ENCODE measurements at places on chromosomes 2 and 18.

- DNase-seq = no peak
Observed at GRCh38 chr2:64985447-64985846, 3.8 kb upstream of the SLC1A4 start.

GRCh38 chr2:75336451-75336850 lies 137.1 kb upstream of the TACR1 start:
- no peak for DNase-seq

GRCh38 chr2:23435250-23436035 lies 50.5 kb downstream of the KLHL29 start:
- DNase-seq = no peak

GRCh38 chr18:27582760-27583412 lies 397.8 kb upstream of the CHST9 start:
- DNase-seq = no peak

GRCh38 chr2:52135235-52135634 lies 1103.3 kb upstream of the NRXN1 start:
- DNase-seq = no peak

DNA sequence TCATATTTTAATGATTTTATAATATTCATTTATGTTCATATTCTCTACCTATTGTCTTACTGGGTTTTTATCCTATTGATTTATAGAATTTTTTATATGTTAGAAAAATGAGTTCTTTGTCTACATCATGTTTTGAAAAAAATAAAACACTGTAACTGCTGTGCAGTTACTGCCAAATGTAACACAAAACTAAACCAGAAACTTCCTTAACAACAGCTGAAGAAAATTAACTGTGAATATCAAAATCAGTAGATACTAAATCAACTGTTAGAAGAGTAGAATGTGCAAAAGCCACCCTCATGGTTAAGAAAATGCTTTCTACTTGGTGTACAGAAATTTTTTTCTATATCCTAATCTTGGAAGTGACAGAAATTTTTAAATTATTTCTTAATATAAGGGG lies 69.5 kb downstream of the PTRHD1 start:
- no peak for DNase-seq

GRCh38 chr2:158321264-158321663 lies 135.3 kb downstream of the CCDC148 start:
- no peak for DNase-seq

DNA sequence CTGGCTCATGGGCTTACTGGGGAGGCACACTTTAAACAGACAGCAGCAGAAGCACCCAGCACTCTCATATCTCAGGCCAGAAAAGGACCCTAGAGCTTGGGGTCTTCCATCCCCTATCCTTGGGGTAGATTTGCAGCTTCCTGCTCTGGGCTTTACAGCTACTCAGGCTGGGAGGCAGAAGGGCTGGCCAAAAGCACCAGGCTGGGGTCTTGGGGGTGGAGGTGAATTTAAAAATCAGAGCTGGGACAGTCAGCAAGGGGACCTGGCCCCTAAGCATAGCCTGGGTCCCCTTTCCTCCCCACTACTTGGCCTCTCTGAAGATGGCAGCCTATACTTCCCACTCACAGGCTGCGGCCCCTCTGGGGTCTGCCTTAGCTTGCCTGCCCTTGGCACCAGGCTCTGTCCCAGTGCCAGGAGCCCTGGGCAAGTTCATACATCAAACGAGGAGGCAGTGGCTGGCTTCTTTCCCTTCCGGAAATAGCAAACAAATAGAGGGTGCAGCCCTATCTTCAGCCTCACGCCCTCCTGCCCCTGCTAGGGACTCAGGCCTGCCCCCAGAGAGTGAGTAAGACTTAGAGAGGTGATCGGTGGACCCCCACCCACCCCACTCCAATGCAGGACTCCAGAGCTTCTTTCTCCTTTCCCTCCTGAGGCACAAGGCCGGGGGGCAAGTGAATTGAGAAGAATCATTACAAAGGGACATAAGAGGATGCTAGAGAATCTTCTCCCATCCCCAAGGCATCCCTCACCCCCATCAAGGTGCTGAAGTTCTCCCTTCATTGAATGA lies 26.0 kb upstream of the TNS1 start:
- no peak for DNase-seq

DNA sequence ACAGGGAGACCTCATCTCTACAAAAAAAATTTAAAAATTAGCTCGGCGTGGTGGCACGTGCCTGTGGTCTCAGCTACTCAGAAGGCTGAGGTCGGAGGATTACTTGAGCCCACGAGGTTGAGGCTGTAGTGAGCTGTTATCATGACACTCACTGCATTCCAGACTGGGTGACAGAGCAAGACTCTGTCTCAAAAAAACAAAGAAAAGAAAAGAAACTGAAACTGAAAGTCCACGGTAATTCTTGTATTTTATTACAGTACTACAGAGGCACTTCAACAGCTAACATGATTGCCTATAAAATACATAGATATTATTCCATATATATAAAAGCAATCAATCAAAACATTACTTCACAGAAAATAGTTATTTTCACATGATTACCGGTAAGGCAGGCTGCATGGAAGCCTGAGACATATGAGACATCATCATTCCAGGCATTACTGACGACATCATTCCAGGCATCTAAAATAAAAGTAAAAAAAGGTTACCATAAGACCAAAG lies 23.1 kb downstream of the PRPF40A start:
- DNase-seq = peak; percentile 31

DNA sequence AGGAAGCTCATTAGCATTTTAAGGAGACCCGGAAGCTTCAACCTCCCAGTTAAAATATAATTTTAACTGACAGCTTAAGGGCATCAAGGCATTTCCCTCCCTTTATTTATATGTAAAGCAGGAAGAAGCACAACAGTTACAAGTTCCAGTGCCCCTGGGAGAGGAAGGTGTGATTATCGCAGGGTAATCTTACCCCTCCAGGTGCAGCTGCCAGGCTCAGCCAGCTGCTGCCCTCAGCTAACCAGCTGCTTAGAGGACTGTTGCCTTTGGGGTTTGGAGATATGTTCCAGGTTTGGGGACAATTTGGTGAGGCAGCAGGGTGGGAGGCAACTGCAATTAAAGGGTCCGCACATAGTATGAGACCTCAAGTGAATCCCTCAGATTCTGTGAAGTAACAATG lies 55.3 kb upstream of the SETBP1 start:
- DNase-seq = no peak

DNA sequence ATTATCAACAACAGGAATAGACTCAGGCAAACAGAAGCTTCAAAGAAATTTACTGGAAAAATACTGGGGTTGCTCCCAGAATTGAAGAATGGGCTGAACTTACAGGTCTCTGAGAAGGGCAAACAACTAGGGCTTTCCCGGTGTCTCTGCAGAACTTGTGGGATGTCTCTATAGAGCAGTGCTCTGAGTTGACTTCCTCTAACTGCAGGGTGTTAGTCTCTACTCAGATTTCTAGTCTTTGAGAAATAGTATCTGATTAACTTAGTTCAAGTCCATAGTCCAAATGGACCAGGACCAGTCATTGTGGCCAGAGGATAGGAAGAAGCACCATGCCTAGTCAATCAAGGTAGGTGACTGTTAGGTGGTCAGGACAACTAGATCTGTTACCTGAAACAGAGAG lies 45.8 kb downstream of the LIMS1 start:
- DNase-seq = no peak

- DNase-seq = no peak
Observed at GRCh38 chr2:223688094-223688835, 86.1 kb upstream of the SCG2 start.

DNA sequence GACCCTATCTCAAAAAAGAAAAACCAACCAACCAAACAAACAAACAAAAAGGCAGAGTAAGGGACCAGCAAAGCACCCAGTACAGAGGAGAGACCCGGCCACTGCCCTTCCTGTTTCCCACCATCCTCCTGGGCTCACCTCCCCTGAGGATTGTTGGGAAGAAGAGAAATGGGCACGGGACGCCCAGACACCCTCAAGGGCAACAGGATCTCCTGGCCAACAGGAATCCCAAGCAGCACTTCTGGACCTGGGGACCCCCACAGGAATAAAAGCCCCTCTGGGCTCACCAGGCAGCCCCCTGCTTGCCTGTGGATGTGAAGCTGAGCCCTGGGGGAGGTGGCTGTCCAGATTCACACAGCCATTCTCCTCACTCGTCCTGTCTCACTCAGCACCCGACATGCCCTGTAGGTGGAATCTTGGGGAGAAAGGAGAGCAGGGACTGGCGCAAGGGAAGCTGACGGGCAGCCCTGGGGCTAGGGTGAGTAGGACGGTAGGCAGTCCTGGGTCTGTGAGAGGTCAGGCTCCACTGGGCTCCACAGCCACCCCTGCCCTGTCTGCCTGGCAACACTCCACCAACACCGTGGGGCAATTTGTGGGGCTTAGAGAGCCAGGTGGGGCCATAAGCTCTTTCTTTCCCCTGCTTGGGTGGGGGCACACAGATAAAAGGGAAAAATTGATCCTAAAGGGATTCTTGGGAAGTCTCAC lies 18.0 kb downstream of the KLF11 start:
- no peak for DNase-seq

GRCh38 chr2:46735108-46735691 lies 180.4 kb downstream of the MCFD2 start:
- no peak for DNase-seq

DNA sequence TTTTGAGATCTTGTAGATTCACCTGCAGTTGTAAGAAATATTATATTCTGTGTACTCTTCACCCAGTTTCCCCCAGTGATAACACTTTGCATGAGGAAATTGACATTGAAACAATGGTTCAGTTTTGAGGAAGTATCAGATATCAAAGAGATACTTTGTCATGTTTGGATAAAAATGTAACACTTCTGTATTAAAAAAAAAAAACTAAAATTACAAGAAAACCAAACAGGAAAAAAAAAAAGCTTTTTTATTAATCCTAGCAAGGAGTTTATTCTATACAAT lies 204.0 kb downstream of the ARL4C start:
- DNase-seq = no peak

DNA sequence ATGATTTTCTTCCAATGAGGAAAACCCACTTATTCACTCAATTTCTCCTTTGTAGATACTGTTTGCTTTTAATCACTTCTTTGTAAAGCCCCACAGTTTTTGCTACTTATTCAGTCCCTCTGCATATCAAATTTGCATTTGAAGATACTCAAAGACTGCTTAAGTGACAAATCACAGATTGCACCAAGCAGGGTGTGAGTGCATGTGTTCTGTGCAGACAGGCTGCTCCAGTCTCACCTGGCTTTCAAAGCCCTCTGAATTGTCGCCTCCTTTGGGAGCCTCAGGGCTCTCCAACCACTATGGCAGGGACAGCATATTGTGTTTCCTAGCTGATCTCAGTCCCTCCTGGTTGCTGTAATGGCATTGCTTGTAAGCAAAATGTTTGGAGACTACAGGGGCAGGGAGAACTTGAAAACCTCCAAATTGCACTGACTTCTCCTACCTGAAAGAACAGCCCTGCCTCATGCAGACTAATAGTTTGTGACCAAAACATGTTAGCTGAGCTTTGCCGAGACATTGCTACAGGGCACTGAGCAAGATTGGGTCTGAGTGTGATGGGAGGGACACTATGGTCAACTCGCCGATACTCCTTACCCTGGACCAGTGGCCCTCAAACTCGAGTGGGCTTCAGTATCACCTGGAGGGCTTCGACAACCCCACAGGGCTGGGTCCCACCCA lies 96.8 kb downstream of the POLE4 start:
- no peak for DNase-seq

GRCh38 chr18:7926526-7926925 lies 359.4 kb downstream of the PTPRM start:
- no peak for DNase-seq

- DNase-seq = no peak
Observed at GRCh38 chr18:58190842-58191530, 147.0 kb downstream of the NEDD4L start.

DNA sequence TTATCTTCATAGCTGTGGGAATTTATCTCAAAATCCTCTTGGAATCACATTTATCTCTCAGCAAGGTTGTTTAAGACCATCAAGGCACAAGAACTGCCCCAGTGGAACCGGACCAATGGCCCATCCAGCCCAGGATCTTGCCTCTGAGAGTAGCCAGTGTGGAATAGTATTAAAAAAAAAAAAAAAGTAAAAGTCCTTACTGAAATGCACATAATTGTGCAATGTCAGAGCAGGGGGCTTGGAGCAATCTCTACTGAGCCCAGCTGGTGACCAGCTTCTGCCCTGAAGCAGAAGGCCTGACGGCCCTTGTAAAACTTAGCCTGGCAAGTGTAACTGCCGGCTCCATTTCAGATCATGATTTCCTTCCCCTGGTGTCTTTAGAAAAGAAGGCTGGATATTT lies 355.6 kb upstream of the PIK3C3 start:
- no peak for DNase-seq

- no peak for DNase-seq
Observed at GRCh38 chr2:106147665-106148064, 46.4 kb downstream of the UXS1 start.

- no peak for DNase-seq
Observed at GRCh38 chr18:39602131-39602530, 2036.5 kb upstream of the CELF4 start.

DNA sequence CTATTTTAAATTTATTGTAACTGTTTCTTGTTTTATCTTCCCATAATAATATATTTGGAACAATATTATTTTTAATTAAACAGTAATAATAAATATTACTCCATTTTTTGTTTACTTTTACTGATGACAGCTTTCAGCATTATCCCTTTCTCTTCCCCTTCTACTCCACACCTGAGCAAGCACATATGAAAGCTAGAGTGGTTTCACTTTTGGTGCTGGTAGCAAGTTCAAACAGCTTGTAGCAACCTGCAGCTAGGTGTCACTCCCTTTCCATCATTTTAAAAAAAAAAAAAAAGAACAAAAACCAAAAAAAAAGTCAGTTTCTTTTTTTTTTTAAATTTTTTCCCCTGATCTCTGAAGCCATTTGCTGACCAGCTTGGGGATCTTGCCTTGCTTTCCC lies 801.8 kb downstream of the CCDC85A start:
- no peak for DNase-seq

- no peak for DNase-seq
Observed at GRCh38 chr2:229652796-229653195, 61.6 kb downstream of the DNER start.

DNA sequence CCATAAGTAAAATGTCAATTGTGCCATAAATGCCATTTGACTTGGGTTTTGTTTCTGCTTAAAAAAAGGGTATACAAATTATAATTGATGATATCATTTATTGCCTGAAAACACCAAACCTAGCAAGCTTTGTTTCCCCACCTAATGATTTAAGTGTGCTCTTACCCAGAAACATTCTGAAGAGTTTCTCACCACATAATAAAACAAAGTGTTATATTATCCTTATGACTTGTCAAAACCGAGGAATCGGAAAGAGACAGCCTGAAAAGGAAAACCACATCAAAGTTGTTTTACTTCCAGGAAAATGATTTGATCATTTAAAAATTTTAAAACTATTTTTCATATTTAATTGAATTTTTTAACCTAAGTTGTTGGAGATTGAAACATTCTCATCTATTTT lies 170.5 kb upstream of the SLC39A10 start:
- DNase-seq = no peak

- no peak for DNase-seq
Observed at GRCh38 chr2:145759228-145759915, 1239.5 kb upstream of the ZEB2 start.

DNA sequence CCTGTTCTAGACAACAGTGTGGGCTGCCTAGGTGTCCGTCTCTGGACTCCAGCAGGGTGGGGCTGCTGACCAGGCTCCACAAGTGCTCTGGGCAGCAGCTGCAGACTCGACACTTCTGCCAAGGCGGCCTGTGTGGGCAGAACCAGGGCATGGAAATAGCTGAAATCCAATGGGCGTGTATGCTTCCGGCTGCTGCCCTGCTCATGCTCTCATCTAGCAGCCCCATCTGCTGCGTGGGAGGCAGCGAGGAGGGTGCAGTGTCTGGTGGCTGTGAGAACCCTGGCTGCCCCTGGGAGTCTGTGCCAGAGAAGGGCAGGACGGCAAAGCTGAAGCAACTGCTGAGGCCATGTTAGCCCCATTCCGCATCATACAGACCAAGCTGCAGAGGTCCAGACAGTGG lies 174.9 kb downstream of the SOX11 start:
- no peak for DNase-seq

Measured in stimulated activated CD4-positive, alpha-beta T cell treated with anti-CD3 and anti-CD28 coated beads, Interleukin-4, amount 100 ng/mL, for 1 hour (primary cell).